ENCODE measurements at places on chromosomes 1 and 21. TPM values are rescaled to one million over a fixed set of nuclear protein-coding genes. Genes with fewer than 3 reads are reported as not detected.

DNA sequence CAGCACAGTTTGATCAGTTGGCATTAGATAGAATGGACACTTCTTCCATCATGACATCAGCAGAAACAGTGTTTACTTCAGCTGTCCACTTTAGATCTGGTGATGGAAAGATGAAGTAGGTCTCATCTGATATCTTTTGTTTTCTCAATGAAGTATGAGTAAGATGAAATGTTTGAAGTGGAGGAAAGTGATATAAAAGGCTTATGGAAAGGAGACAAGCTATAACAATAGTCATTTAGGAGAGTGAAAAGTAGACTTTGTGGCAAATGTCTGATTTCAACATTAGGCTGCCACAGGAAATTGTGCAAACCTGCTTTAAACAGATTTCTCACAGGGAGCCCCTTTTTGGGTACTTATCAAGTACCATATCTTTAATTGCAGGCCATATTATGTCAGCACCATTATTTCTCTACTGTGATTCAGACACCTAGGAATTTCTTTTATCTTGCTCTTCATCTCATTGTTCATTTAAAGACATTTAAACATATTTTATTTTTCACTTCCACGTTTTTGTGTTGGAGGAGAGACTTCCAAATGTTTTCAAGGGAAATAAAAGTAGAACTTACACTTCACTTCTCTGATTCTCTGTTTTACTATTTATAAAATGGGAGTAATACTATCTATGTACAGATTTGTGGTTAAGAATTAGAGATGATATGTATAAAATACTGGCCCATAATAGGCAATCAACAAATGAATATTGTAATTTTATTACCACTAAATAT lies 18.1 kb downstream of the PDC start:
- no peak for DNase-seq
- no peak overlapping the region for H3K4me3 ChIP-seq
- no peaks in the 10 kb centered on the region for H3K27me3 ChIP-seq
- H3K27ac ChIP-seq: no peak overlapping the region

GRCh38 chr1:234730475-234730769 lies 120.4 kb upstream of the IRF2BP2 start:
- no peak overlapping the region for H3K27ac ChIP-seq
- peaks cover 15% of the 10 kb centered on the region for H3K4me1 ChIP-seq
- DNase-seq: no peak
- H3K27me3 ChIP-seq: no peaks in the 10 kb centered on the region

DNA sequence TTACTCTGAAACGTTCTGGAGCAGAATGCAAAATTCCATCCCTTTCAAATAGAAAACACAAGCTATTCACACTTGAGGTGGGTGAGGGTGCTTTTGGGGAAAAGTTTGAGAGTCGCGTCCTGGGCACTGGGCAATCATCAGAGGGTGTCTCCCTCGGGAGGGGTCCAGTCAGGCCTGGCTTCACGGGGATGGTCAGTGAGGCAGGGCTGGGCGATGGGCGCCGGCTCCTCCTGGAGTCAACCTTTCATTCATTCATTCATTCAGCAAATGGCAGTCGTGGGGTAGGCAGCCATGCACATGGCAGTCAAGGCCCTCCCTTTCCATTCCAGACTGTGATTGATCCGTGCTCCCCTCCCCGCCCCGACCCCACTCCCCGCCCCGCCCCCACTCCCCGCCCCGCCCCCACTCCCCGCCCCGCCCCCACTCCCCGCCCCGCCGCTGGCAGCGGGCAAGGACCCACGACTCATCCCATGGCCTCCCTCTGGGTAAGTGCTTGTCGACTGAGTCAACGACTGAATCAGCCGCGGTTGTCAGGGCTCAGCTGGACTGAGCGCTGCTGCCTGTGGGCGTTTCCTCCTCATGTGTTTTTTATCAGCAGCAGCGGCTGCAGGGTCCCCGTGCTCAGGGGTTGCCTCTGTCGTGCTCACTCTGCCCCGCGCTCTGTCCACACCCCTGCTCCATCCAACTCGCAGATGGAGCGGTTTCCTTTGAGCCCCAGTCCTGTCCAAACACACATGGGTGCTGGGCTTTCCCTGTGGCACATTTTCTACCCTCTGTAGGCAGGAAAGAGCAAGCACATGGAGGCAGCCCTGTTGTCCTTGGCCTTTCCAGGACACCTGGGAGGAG lies 12.5 kb upstream of the SPSB1 start:
- peak; percentile 43 for DNase-seq
- peaks cover 6% of the 10 kb centered on the region for H3K4me1 ChIP-seq
- H3K27me3 ChIP-seq: no peaks in the 10 kb centered on the region
- H3K36me3 ChIP-seq: no peaks in the 10 kb centered on the region
- no peak overlapping the region for H3K27ac ChIP-seq

Gene RIPK4
- total RNA-seq: 9.2 TPM

Gene SHISA4
- 9.2 TPM for total RNA-seq

Gene CD1D
- 1.3 TPM for total RNA-seq

DNA sequence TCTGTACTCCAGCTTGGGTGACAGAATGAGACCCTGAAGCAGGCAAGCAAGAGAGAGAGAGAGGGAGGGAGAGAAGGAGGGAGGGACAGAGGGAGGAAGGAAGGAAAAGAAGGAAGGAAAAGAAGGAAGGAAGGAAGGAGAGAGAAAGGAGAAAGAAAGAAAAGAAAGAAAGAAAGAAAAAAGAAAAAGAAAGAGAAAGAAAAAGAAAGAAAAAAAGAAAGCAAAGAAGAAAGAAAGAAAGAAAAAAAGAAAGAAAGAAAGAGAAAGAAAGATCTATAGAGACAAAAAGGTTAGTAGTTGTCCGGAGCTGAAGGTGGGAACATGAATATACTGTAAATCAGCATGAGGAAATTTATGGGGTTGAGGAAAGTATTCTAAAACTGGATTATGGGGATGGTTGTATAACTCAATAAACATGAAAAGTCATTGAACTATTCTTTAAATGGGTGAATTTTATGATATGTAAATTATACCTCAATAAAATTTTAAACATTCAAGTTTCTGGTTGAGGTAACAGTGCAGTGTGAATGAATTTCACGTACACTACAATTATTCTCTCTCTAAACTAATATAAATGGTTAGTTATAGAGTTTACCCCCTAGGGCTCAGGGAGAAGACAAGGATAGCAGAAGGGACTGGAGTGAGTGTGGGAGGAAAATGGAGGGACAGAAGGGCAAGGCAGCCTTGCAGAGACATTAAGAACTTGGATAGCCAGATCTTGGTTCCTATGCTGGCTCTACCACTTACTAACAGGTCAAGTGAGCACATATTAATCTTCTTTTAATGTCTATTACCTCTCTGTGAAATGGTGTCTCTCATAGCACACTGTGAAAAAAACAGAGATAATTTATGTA lies 24.8 kb upstream of the SERTAD4 start:
- no peaks in the 10 kb centered on the region for H3K36me3 ChIP-seq
- no peaks in the 10 kb centered on the region for H3K27me3 ChIP-seq
- DNase-seq: no peak

Gene CSF1
- 6.3 TPM for total RNA-seq

Gene FLG2
- not detected for total RNA-seq

- no peaks in the 10 kb centered on the region for H3K36me3 ChIP-seq
- DNase-seq: no peak
- no peaks in the 10 kb centered on the region for H3K27me3 ChIP-seq
- peaks cover 4% of the 10 kb centered on the region for H3K4me1 ChIP-seq
- no peak overlapping the region for H3K27ac ChIP-seq
These were observed 335.7 kb upstream of the SNX7 start for GRCh38 chr1:98325646-98326440.

Gene UCHL5
- total RNA-seq: 42.5 TPM

Gene KCND3
- total RNA-seq: 0.10 TPM
